Peyer's patch (tissue), 4 donors: ENCODE measurements at places on chromosomes 5 and 9. TPM values are rescaled to one million over a fixed set of nuclear protein-coding genes. Genes with fewer than 3 reads are reported as not detected.
A peak's percentile ranks its signal among the peaks of the same experiment; 100 is the strongest.

MARCOL gene
- not detected for total RNA-seq

DNA sequence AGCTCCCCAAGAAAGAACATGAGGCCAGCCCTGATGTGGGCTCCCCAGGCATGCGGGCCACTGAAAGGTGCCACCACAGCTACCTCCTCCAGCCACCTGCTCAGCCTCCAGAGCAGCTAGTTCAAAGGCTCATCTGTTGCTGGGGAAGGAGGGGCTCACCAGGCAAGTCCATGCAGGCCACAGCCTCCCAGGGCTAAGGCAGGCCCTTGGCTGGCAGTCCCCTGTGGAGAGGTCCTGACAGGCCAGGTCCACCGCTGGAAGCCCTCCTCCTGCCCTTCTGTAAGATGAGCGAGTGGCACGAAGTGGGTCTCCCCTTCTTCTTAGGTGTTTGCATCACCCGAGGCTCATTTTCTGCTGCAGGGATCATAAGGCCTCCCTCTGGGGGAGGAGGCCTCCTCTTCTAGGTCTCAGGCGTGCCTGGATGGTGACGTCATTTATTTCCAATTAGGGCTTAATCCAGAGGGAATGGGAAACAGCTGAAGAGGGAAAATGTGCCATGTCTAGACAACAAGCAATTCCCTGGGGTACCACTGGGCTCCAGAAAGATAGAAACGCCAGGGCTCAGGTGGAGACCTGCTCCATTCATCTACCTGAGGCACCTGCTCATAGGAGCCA, 91.6 kb downstream of the CFAP90 start:
- no peak for DNase-seq

HCN1 gene
- not detected for total RNA-seq

- DNase-seq: no peak
Measured at GRCh38 chr5:168290902-168291341, 523 bp upstream of the WWC1 start.

TRIM52 gene
- total RNA-seq: 15.6 TPM

- no peak for DNase-seq
Measured at GRCh38 chr9:117093891-117094844, 320.7 kb downstream of the ASTN2 start.

BRINP1 gene
- total RNA-seq: not detected

PCA3 gene
- not detected for total RNA-seq

GRCh38 chr9:109182940-109183798, 16.1 kb upstream of the FRRS1L start:
- DNase-seq: peak; percentile 60

CCL21 gene
- 54.7 TPM for total RNA-seq

FOXD4L6 gene
- not detected for total RNA-seq

- no peak for DNase-seq
Measured at GRCh38 chr9:98092613-98092931, 26.4 kb downstream of the TRIM14 start.

ARL10 gene
- 0.53 TPM for total RNA-seq

DRD1 gene
- not detected for total RNA-seq

DNA sequence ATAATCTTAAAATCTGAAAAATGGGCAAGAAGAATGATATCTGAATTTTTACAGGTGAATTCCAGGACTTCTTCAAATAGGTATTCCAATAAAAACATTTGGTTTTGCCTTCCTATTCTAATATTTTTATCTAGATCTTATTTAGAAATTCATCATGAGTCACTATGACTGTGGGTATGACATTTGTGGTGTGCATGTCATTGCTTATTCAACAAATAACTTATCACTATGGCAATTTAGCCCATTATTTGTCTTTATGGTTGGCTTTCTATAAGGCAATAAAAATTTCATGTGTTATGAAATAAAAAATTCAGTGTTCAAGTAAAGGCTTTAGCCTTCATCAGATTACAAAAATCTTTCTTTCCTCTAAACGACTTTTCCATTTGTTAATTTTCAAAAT, 1139.6 kb upstream of the NUDT12 start:
- no peak for DNase-seq
